Activated T-helper 17 cell treated with anti-CD3 and anti-CD28 coated beads, Interleukin-2, amount 50 U/mL, for 72 hours (primary cell): ENCODE measurements at places on chromosomes 6 and 20. TPM values are rescaled to one million over a fixed set of nuclear protein-coding genes. Genes with fewer than 3 reads are reported as not detected.

The BEND6 gene
- not detected for total RNA-seq

The KCNS1 gene
- total RNA-seq: 0.24 TPM

The ADA gene
- 32.5 TPM for total RNA-seq

- no peak for ATAC-seq
These were observed 658 bp downstream of the RIN2 start for GRCh38 chr20:19758501-19759331.

- no peak for ATAC-seq
These were observed 10.8 kb upstream of the BTBD3 start for GRCh38 chr20:11906626-11907480.

- no peak for ATAC-seq
These were observed 122.9 kb downstream of the AKAP7 start for GRCh38 chr6:131258010-131258652.

DNA sequence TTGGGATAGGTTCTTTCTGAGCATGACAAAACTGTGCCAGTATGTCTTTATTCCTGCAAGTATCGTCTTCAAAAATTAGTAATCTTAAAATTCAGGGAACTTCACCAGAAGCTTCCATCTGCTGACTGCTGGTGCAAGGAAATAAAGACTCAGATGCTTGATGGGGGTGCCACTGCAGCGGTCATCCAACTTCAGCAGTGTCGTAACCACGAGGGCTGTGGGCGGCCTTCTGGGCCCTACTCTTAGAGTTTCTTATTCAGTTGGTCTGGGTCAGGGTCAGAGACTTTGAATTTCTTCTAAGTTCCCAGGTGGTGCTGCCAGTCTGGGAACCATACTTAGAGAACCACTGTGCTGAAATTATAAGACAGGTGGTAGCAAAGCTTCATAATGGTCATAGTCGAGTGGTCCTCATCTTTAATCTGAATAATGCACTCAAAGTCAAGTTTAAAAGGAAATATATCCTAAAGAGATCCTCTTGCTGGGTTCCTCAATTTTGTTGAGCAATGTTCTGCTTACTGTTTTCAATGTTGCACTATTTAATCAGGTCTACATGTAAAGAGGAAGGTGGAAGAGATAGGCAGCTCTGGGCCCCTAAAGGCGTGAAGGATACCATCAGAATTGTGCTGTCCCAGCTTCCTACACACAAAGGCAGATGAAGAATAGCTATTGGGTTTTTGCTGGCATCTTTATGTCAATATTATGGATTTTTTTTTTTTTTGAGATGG, 165.4 kb upstream of the GMDS start:
- no peak for ATAC-seq

DNA sequence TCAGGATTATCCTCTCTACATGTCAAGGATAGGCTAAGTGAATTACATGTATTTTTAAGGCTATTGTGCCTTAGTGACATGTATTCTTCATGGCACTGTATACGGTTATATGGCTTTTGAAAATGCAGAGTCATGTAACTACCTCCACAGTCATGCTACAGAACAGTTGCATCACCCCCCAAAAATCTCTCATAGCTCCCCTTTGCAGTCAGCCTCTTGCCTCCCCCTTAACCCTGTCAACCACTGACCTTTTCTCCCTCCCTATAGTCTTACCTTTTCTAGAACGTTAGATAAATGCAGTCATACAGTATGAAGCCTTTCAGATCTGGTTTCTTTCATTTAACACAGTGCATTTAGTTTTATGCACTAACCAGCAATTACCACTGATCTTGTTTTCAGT, 10.3 kb upstream of the RNF24 start:
- ATAC-seq: no peak

The RUNX2 gene
- total RNA-seq: 30.8 TPM

DNA sequence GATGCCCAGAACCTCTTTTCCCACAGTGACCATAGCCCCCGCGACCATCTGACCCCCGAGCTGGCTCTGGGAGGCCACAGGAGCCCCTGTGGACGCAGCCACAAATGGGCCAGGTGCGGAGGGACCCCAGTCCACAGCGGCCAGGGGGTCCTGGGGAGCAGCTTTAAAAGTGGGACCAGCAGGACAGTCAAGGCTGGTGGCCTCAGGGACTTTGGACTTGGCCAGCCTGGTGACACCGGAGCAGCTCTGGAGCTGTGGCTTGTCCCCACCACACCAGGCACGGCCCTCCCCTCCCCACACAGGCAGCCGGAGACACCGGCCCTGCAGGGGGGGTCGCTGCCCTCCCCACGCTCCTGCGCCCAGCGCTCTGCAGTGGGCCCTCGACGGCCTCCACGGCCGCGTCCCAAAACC, 3.5 kb downstream of the FNDC11 start:
- ATAC-seq: no peak

DNA sequence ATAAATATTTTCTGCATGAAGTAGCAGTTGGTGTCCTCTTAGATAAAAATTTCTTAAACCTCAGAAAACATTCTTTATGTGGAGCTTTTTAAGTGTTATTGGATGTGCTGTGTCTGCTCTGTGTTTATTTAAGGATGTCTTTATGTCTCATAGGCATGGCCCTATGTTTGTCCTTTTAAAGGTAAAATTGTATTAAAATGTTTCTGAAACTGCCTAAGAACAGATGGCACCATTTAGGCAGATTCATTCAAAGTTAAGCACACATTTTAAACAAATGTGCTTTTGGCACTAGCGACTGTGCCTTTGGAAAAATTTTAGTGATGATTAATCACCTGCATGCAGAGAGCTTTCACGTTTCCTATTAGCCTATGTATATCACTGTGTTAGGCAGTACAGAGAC, 125.2 kb downstream of the KIF6 start:
- ATAC-seq: no peak

DNA sequence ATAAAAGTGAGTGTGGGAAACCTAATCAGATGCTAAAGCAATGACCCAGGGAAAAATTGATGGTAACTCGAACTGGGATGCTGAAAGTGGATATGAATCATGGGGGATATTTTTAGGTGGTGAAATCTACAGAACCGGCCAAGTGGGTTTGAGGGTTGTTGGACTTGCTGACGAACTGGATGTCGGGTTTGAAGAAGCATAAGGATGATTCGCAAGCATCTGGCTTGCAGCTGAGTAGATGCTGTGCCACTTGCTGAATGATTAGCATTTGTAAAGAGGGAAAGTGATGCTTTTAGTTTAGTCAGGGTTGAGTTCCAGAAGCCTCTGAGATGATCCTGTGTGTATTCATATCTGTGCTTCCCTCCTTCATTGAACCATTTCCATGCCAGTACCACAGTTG, 54.9 kb downstream of the UBR2 start:
- peak; percentile 62 for ATAC-seq

- ATAC-seq: no peak
These were observed 608.4 kb upstream of the AGPAT4 start for GRCh38 chr6:161882196-161882765.

The PNISR gene
- total RNA-seq: 115 TPM

DNA sequence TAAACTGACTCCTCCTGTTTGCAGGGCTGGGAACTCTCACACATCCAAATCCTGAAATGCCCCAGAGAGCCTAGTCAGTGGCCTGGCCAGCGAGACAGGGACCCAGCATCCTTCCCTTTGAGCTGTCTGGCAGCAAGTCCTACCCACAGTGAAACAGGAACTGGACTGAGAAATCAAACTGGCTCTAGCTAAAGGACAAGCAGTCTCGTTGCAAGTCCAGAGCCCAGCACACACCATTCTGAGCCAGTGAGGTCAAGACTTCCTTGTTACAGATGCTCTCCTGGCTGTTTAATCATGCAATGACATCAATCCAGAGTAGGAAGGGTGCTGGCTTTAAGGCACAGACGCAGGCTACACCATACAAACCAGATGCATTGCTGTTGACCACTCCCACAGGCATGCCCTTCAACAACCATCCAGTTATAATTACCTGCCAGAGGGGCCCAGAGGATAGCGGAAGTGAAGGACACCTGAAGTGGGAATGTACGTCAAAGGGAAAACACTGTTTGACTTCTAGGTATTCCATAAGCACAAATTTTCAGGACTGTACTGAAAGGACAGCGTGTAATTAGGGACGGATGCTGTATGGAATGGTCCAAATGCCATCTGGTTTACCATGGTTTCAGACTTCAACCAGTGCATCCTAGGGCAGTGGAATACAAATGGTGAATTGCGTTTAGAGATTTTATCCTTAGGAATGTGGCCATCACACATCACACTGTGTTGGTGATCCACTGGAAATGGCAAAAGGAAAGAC, 114.4 kb downstream of the SLC23A2 start:
- no peak for ATAC-seq

GRCh38 chr6:115838216-115838615, 222.5 kb downstream of the FRK start:
- no peak for ATAC-seq

DNA sequence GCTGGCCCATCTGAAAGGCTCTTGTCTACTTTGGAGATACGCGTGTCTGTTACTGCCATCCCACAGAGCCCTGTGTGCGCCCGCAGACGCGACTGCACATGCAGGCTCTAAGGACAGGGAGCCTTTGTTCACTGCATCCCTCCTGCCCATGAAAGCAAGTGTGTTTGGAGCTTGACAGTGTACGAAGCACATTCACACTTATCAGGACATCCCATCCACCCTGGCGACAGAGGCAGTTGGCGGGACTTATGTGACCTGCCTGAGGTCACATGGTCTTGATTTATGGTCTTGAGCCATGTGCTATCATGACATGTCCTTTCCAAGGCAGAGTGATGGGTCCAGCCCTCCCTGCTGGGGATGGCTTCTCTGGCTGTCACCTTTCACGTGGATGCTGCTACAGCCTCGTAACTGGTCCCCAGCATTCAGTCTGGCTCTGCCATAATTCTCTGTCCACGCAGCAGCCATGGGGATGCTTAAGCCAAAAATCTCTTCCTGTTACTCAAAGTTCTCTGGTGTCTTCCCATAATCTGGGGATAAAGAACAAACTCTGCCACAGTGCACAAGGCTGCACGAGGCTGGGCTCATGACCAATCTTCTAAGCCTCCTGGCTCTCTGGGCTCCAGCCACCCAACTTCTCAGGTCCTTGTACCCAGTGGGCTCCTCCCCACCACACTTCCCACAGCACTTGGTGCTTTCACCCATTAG, 36.3 kb upstream of the FAM83D start:
- no peak for ATAC-seq

The SRSF3 gene
- 473 TPM for total RNA-seq

The FAM209B gene
- total RNA-seq: 1.5 TPM

The CD93 gene
- total RNA-seq: 6.7 TPM

DNA sequence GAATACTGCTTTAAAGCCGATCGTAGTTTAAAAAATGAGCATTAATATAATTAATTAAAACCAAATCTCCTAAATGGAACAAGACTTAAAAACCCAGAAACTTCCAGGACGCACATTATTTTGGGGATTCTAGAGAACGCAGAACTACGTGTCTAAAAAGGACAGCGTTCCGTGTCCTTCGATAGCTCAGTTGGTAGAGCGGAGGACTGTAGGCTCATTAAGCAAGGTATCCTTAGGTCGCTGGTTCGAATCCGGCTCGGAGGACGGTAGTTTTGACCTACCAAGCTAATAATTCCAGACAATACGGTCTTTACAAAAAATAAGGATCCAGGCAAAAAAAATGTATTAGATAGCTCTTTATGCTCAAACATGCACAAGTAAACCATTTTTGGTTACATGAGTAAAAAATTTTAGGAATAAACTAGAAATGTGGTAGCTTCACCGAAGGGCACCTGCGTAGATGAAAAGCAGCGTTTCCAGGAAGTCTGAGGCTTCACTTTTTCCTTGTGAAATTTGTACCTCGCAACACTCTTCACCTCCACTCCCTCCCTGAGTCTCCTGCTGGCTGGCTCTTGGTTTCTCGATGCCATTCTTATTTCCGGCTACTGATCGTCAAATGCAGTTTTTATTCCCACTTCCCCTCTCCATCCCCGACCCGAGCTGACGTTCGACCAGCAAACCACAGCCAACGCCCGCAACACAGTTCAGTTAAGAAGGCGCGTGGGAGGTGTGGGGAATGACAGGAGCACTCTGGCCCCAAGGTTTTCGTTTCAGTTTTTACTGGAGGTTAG, 19.6 kb upstream of the ABT1 start:
- ATAC-seq: peak; percentile 74

DNA sequence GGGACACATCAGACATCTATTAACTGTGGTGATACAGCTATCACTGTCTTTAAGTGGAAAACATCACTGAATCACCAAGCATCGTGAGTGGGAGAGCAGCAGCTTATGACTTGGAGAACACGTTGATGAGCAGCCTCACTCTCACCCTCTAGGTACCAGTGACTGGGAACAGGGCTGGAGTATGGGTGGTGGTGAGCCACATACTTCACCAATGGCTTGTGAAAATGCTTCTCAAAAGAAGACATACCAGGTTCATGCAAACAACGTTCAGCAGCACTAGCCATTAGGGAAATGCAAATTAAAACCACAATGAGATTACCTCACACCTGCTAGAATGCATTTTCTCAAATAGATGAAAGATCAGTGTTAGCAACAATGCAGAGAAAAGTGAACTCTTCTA, 25.3 kb downstream of the SNX5 start:
- ATAC-seq: peak; percentile 42

DNA sequence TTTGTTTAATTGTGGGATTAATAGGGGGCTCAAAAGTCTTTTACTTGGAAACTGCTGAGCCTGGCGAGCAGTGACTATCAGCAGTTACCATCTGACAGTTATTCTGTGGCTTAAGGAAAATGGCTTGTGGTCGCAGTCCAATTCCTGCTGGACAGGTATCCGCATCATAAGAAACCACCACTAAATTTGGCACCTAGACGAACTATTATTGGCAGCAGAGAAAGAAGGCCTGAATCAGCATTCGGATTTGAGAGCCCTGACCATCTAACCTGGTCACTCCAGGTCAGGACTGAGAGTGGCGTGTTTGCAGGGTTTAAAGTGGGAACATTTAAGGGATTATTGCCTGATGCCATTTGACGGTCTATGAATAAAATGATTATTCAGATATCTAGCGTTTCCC, 146.4 kb downstream of the RPS12 start:
- no peak for ATAC-seq

GRCh38 chr6:36455486-36456027, 12.8 kb downstream of the KCTD20 start:
- no peak for ATAC-seq

DNA sequence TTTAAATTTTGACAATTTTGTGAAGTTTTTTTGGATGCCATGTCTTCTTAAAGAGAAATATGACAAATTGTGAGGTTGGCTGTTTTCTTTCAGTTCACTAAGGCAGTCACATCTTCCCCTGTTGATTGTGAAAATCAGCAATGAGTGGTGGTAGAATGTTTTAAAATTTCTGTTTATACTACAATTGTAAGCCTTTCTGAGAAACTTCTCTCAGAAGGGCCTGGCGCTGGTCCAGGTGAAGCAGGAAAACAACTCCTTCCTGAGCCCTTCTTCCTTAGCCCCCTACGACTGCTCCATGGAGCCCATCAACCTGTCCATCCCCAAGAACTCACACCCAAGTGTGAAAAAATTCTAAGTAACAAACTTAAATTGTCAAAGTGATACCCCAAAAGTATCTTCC, 80.6 kb downstream of the SSR1 start:
- no peak for ATAC-seq

GRCh38 chr6:113825781-113826180, 31.4 kb upstream of the MARCKS start:
- ATAC-seq: no peak

DNA sequence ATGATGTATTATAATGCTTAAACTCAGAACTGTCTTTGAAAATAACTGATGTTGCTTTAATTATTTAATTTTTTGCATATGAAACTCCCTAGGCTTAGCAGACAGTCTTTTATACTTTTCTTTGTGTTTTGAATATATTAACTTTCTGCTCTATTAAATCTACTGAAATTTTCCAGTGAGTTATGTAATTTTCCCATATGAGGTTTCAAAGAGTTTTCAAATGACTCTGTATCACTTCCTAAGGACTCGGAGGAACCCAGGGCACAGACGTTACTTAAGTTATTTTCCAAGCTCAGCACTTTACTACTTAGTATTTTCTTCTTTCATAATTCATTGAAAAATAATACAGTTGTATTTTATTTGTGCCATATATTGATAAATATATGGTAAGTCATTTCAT, 122.6 kb downstream of the HS3ST5 start:
- ATAC-seq: no peak
